ENCODE measurements at places on chromosomes 11 and 22.
A peak's percentile ranks its signal among the peaks of the same experiment; 100 is the strongest.

DNA sequence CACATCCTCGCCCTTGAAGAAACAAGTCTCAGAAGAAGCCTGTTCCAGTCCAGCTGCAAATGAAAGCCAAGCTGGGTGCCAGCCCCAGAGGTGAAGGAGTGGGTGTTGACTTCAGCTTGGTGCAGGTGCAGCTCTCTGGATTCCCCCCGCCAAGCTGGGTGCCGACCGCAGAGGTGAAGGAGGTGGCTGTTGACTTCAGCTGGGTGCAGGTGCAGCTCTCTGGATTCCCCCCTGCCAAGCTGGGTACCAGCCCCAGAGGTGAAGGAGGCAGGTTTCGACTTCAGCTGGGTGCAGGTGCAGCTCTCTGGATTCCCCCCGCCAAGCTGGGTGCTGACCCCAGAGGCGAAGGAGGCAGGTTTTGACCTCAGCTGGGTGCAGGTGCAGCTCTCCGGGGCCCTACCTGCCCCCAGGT, 1234.0 kb downstream of the TBC1D22A start:
- H3K4me1 ChIP-seq = no peaks in the 10 kb centered on the region
- DNase-seq = no peak
- no peaks in the 10 kb centered on the region for H3K27me3 ChIP-seq
- no peak overlapping the region for H3K27ac ChIP-seq
- H3K36me3 ChIP-seq = no peaks in the 10 kb centered on the region

DNA sequence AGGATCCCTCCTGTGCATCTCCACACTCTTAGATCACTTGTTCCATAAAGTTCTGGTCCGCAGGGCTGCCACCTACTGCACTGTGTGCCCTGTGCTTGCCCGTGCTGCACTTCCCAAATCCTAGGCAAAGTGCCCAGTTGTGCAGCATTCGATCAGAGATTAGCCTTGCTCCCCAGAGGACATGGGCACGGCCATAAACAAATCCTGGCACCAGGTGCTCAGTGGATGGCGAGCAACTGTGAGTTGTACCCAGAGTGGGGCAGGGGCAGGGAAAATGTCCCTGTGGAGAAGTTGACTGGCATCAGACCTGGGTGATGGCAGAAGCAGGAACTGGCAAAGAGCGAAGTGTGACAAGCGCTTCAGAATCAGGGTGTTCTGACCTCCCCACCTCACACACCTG, 4.7 kb downstream of the FADS2 start:
- no peaks in the 10 kb centered on the region for H3K27me3 ChIP-seq
- no peaks in the 10 kb centered on the region for H3K36me3 ChIP-seq
- no peak for DNase-seq

GRCh38 chr22:26389125-26389524, 39.9 kb upstream of the ASPHD2 start:
- no peak overlapping the region for H3K27ac ChIP-seq
- no peaks in the 10 kb centered on the region for H3K36me3 ChIP-seq
- no peak overlapping the region for H3K4me3 ChIP-seq
- no peaks in the 10 kb centered on the region for H3K4me1 ChIP-seq

DNA sequence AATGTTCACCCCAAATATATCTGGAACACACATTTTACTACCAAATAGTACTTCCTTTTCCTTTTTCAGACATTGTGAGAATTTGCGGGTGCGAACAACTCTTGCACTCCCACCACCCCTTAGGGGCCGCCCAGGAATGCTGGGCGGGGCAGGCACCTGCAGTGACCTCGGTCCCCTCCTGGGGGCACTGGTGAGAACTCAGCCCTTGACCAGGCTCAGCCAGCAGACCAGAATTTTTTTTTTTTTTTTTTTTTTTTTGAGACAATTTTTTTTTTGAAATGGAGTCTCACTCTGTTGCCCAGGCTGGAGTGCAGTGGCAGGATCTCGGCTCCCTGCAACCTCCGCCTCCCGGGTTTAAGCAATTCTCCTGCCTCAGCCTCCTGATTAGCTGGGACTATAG, 75.8 kb downstream of the ARHGAP8 start:
- H3K27me3 ChIP-seq = no peaks in the 10 kb centered on the region
- no peaks in the 10 kb centered on the region for H3K36me3 ChIP-seq
- H3K4me3 ChIP-seq = no peak overlapping the region
- no peak for DNase-seq

DNA sequence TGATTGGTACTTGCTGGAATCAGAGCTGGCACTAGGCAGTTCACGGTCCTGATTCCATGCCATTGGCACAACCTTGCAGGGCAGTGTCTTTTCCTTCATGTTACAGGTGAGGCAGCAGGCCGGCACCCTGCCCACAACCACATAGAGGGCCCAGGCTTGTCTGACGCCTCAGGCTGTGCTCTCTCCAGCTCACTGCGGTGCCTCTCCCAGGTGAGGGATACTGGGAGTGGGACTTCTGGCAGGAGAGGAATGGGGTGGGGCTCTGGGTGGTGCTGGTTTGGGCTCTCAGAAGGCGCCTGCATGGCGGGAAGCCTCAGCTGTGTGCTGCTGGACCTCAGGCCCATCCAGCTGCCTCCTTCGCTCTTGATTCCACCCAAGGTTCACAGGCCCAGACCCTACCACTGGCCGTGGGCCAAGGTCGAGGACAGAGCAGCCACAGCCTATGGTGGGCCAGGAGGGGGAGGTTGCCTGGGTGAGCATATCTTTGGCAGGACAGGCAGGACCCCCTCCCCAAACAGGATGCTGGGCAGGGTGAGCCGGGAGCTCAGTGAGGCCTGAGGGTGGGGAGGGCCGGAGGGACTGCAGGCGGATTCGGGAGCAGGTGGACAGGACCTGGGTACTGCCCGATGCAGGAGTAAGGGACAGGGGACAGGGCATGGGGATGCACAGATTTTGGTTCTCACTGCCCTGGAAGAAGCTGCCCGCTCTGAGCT, 7.0 kb upstream of the MPPED1 start:
- no peak for DNase-seq
- no peaks in the 10 kb centered on the region for H3K27me3 ChIP-seq
- H3K27ac ChIP-seq = no peak overlapping the region
- H3K4me3 ChIP-seq = no peak overlapping the region

DNA sequence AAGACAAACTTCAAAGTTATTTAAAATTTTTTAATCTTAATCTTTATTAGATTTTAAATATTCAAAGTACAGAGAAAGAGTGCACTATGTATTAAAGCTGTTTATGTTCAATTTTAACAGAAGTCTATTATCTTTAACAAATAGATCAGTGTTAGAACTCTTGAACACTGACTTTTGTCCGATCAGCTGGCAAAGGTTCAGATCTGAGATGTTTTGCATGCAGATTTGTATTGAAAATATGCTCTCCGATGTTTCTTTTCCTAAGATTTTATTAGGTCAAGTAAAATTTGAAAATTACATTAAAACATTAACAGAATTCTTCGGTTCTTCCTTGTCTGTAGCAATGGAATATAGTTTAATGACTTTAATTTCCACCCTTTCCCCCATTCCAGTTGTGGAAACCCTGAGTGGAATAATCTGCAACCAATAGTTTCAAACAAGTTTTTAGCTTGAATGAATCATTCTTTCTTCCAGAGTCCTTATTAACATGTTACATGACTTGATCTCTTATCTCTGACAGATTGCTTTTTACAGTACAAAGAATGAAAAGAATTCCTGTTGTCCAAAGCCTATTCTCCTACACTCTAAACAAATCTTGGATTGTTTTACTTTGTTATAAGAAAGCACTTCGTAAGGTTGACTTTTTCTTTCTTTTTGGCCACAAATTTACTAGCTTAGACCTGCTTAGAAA, 11.4 kb upstream of the TCP11L1 start:
- no peak for DNase-seq
- H3K27ac ChIP-seq = no peak overlapping the region
- H3K4me3 ChIP-seq = no peak overlapping the region
- H3K4me1 ChIP-seq = no peaks in the 10 kb centered on the region
- no peaks in the 10 kb centered on the region for H3K36me3 ChIP-seq
- no peaks in the 10 kb centered on the region for H3K27me3 ChIP-seq

GRCh38 chr11:1567052-1567720, 4.9 kb downstream of the DUSP8 start:
- H3K27ac ChIP-seq = no peak overlapping the region
- H3K36me3 ChIP-seq = no peaks in the 10 kb centered on the region
- H3K27me3 ChIP-seq = no peaks in the 10 kb centered on the region
- no peak for DNase-seq
- H3K4me1 ChIP-seq = no peaks in the 10 kb centered on the region

GRCh38 chr11:104524254-104524653, 360.3 kb upstream of the PDGFD start:
- H3K27ac ChIP-seq = no peak overlapping the region
- H3K27me3 ChIP-seq = no peaks in the 10 kb centered on the region
- H3K4me3 ChIP-seq = no peak overlapping the region
- DNase-seq = no peak
- no peaks in the 10 kb centered on the region for H3K36me3 ChIP-seq
- H3K4me1 ChIP-seq = no peaks in the 10 kb centered on the region

- peak overlapping the region; percentile 70 for H3K27ac ChIP-seq
- DNase-seq = no peak
- peaks cover 32% of the 10 kb centered on the region for H3K36me3 ChIP-seq
- H3K4me1 ChIP-seq = peaks cover 12% of the 10 kb centered on the region
Observed at GRCh38 chr11:72015511-72016061, 16.9 kb downstream of the IL18BP start.

GRCh38 chr11:43976863-43977262, 34.4 kb downstream of the C11orf96 start:
- no peak overlapping the region for H3K4me3 ChIP-seq
- H3K36me3 ChIP-seq = no peaks in the 10 kb centered on the region
- no peaks in the 10 kb centered on the region for H3K27me3 ChIP-seq
- H3K27ac ChIP-seq = no peak overlapping the region

GRCh38 chr22:38834991-38835390, 8.8 kb downstream of the NPTXR start:
- no peak for DNase-seq
- H3K27ac ChIP-seq = no peak overlapping the region
- H3K4me3 ChIP-seq = no peak overlapping the region

GRCh38 chr11:68002938-68003845, 705 bp downstream of the UNC93B1 start:
- peak overlapping the region; percentile 85 for H3K4me3 ChIP-seq
- DNase-seq = no peak
- no peaks in the 10 kb centered on the region for H3K36me3 ChIP-seq
- no peaks in the 10 kb centered on the region for H3K4me1 ChIP-seq
- peak overlapping the region; percentile 80 for H3K27ac ChIP-seq
- no peaks in the 10 kb centered on the region for H3K27me3 ChIP-seq

- no peaks in the 10 kb centered on the region for H3K27me3 ChIP-seq
- H3K4me3 ChIP-seq = no peak overlapping the region
- DNase-seq = no peak
- no peaks in the 10 kb centered on the region for H3K4me1 ChIP-seq
Observed at GRCh38 chr11:128018692-128019091, 568.7 kb downstream of the ETS1 start.

- no peak overlapping the region for H3K4me3 ChIP-seq
- no peak overlapping the region for H3K27ac ChIP-seq
- H3K4me1 ChIP-seq = no peaks in the 10 kb centered on the region
- no peak for DNase-seq
Observed at GRCh38 chr11:103550811-103551210, 441.6 kb downstream of the DYNC2H1 start.

GRCh38 chr11:113075586-113076095, 114.4 kb downstream of the NCAM1 start:
- no peak overlapping the region for H3K4me3 ChIP-seq
- H3K4me1 ChIP-seq = no peaks in the 10 kb centered on the region
- H3K27me3 ChIP-seq = no peaks in the 10 kb centered on the region

- no peaks in the 10 kb centered on the region for H3K4me1 ChIP-seq
- peaks cover 9% of the 10 kb centered on the region for H3K27me3 ChIP-seq
- DNase-seq = no peak
- no peaks in the 10 kb centered on the region for H3K36me3 ChIP-seq
- H3K4me3 ChIP-seq = no peak overlapping the region
Observed at GRCh38 chr22:44311855-44312170, 938 bp downstream of the SHISAL1 start.

- no peaks in the 10 kb centered on the region for H3K4me1 ChIP-seq
- no peaks in the 10 kb centered on the region for H3K36me3 ChIP-seq
- H3K27ac ChIP-seq = peak overlapping the region; percentile 99
- DNase-seq = peak; percentile 75
- H3K27me3 ChIP-seq = no peaks in the 10 kb centered on the region
- H3K4me3 ChIP-seq = peak overlapping the region; percentile 91
Observed at GRCh38 chr11:95790933-95791708, 823 bp downstream of the CEP57 start.

DNA sequence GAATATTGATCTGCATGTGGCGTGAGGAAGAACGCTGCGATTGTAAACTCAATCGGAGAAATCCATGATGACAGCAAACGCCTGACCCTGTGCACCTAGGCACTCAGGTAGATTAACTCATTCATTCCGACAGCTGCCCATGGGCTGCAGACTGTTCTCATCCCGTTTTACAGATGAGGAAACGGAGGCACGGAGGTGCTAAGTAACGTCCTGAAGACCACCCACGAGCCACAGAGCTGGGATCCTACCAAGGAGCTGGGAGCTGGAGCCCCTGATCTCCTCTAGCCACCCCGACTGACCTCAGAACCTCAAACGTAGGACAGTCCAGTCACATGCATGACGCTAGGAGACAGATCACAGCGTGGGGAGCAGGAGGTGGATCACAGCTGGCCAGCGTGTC, 1092.7 kb downstream of the BRD1 start:
- DNase-seq = no peak
- no peak overlapping the region for H3K4me3 ChIP-seq
- no peaks in the 10 kb centered on the region for H3K27me3 ChIP-seq
- H3K27ac ChIP-seq = no peak overlapping the region

GRCh38 chr11:60085909-60086308, 2.6 kb upstream of the MS4A2 start:
- no peak overlapping the region for H3K4me3 ChIP-seq
- H3K27me3 ChIP-seq = no peaks in the 10 kb centered on the region
- H3K4me1 ChIP-seq = no peaks in the 10 kb centered on the region
- no peaks in the 10 kb centered on the region for H3K36me3 ChIP-seq

DNA sequence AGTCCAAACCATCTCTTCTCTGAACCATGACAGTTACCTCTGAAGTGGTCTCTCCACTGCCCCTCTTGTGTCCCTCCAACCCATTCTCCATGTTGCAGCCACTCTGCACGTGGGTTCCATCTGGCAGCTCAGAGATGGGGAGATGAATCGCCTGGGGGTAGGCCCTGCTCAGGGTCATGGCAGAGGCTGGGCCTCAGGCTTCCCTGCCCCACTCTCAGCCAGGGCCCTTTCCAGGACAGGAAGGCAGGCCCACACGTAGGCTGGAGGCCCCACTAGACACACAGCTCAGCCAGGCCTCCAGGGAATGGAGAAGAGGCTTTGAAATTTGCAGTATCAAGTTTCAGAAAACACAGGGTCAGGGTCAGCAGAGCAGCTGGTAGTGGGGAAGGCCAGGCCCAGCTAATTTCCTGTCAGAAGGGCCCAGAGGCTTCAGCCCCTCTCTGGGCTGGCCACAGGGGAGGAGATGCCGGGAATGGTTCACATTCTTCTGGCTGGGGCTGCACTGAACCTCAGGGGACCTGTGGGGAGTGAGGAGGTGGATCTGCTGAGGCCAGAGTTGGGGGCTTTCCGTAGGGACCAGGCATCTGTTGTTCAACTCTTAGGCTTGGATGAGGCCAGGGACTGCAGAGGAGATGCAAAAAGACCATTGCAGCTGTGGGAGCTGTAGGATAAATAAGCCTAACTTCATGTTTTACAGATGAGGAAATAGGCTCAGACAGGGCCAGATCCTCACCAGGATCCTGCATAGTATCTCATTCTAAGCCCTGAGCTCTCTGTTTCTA, 101.6 kb downstream of the SWAP70 start:
- no peak overlapping the region for H3K4me3 ChIP-seq
- no peaks in the 10 kb centered on the region for H3K36me3 ChIP-seq
- no peak for DNase-seq
- H3K27me3 ChIP-seq = no peaks in the 10 kb centered on the region

GRCh38 chr11:15884141-15884540, 472.2 kb downstream of the SOX6 start:
- peaks cover 3% of the 10 kb centered on the region for H3K27me3 ChIP-seq
- peak overlapping the region; percentile 66 for H3K27ac ChIP-seq
- DNase-seq = no peak
- no peaks in the 10 kb centered on the region for H3K4me1 ChIP-seq
- H3K4me3 ChIP-seq = no peak overlapping the region
